Adipocyte (in vitro differentiated cells): ENCODE measurements at places on chromosomes 2 and 18.

DNA sequence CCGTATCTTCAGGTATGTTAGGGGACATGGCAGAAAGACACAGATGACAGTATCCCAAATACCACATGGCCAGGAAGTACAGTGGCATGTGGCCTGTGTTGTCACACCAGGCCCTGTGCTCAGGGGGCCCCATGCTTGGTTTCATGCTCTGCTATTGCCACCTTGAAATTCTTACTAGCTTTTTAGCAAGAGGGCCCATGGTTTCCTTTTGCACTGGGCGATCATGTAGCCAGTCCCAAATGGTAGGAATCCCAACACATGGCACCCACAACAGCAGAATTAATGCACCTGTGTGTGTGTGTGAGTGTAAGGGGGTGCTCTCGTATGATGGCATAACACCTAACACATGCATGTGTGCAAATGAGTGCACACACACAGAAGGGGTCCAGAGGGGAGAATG is 39.2 kb downstream of the MYO7B start:
- DNase-seq: no peak

GRCh38 chr2:33494155-33494779 is 17.8 kb downstream of the RASGRP3 start:
- no peak for DNase-seq

DNA sequence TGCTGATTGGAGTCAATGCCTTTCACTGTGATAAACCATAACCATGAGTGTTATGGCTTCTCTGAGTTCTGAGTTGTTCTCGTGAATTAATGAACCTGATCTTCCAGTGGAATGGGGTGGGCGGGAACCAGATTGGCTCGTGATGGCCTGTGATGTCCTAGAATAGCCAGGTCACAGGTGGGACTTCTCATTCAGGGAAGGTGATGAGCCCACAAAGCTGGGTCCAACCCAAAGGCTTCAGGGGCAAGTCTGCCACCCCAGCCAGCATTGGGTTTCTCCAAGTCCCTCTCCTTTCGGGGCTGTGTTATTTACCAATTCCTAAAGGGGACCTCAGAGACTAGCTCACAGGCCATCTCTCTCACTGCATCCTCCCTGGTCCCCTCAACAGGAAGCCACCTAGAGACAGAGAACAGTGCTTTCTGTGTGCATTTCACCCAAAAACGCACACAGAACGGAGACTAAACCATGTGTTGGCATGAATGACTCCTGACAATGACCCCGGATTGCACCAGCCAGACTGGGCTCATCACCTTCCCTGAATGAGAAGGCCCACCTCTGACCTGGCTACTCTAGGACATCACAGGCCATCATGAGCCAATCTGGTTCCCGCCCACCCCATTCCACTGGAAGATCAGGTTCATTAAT is 85.5 kb downstream of the MALT1 start:
- DNase-seq: no peak

DNA sequence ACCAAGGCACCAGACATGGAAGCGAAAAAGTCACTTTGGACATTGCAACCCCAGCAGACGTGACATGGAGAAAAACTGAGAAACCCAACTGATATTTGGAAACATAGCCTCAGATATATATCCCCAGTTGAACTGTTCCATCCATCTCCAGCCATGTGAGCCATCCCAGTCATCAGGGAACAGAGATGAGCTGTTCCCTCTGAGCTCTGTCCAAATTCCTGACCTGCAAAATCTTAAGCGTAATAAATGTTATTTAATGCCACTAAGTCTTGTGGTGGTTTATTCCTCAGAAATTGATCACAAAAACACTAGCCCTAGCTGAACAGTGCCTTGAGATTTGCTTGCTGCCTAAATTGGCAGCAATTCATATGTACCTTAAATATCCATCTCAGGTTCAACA is 182.8 kb downstream of the NRP2 start:
- no peak for DNase-seq

- peak; percentile 59 for DNase-seq
Measured at GRCh38 chr2:134348239-134348638, 94.4 kb downstream of the MGAT5 start.

DNA sequence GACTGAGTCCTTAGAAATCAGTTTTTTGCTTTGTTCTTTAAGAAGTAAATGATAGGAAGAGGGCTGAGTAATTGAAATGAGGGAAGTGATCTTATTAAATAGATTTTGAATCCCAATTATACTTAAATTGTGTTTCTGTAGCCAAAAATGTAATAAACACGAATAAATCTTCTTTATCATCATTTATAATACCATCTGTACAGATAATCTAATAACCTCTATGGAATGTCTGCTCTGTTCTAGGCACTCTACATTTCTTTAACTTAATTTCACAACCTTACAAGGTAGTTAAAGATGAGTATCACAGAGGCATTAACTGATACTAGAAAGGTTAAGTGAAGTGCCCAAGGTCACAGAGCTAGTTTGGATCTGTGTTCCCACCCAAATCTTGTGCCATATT is 14.3 kb upstream of the SCN2A start:
- DNase-seq: no peak

- DNase-seq: no peak
Measured at GRCh38 chr2:120477831-120478481, 132.0 kb downstream of the INHBB start.

GRCh38 chr2:200385063-200385635 is 78.7 kb downstream of the SPATS2L start:
- DNase-seq: no peak

DNA sequence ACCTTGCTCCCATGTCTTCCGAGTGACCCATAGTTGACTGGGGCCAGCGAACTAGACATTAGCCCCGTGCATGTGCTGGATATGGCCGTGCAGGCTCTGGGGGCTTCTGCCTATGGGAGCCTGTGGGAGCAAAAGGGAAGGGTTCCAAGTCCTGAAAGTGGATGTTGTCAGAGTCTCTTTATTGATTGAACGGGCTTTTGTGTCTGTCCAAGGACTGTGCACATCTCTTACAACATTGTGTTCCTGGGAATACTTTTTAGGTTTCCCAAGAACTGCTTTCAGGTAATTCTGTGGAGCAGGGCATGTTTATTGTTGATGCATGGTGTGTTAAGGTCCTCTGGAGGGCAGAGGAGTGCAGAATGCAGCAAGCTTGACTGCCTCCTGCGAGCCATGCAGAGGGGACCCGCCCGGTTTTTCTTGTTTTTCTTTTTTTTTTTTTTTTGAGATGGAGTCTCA is 5.0 kb downstream of the RNF144A start:
- no peak for DNase-seq

DNA sequence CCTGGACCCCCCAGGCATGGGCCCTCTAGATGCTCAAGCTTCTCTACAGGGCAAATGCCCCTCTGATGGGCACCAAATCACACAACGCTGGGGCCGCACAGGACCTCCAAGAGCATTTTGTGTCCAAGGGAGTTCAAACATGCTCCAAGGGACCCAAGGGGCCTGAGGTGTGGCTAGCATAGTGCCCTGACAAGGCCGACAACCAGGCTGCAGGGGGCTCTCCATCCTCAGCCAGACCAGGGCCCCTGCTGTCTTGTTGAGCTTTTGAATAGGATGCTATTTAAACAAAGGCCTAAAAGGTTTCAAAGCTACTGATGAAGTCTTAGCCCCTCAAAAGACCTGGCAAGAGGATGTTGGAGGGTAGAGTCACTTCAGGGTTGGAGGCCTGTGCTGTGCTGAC is 33.1 kb downstream of the EN1 start:
- DNase-seq: no peak

DNA sequence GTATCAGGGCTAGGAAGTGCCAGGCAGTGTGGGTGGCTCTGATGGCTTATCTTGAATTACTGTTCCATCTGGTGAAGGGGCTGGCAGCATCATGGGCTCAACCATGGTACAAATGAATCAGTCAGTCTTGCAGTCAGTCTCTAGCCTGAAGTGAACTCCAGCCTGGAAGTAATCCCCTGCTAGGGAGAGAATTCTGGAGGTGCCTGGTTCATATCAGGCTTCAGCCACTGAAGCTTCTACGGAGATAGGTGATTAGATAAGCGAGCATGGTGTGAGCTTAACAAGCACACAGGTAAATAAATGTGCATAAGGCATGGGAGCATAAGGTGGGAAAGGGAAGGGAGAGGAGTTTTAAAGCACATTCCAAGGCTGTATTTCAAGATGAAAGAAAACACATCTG is 541.7 kb downstream of the MBD2 start:
- DNase-seq: no peak

DNA sequence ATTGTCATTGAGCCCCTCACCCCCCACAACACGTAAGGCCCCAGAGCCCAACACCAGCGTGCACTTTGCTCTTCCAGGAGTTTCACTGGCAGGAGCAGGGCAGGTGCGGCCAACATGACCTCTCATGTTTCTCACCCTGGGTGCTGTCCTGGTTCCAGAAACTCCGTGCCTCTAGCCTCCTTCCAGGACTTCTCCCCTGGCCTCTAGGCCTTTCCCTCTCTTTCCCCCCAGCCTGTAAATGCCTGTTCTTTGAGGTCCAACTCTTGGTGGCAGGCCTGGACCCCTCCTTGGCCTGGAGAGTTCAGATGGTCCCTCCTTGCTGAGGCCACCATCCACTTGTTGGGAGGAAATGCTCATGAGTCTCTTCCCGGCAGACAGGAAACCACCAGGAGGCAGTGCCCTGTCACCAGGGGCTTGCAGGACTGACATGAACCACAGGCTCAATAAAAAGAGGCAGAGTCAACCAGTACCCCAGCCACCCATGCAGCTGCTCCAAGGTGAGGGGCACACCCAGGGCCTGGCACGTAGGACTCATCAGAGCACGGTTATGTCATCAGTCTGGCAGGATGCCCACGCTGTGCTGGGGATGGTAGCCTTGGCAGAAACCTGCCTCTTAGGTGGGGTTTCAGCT is 1.5 kb downstream of the MALL start:
- DNase-seq: no peak

DNA sequence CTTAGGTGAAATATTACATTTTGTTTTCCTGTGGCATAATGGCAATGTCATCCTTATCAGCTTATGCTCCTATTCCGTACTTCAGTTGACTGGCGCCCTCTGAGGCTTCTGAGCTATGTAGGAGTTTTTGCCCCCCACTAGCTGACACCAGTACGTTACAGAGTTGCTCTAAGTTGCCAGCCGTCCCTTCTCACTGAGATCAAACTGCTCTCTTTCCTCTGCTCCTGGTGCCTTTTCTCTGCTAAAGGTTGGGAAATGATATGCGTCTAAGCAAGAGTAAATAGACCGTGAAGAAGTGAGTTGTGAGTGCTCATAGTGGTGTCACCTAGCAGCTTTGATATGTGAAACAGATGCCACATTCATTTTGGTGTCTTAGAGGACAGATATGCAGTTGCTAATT is 99.2 kb downstream of the RAPGEF4 start:
- no peak for DNase-seq

DNA sequence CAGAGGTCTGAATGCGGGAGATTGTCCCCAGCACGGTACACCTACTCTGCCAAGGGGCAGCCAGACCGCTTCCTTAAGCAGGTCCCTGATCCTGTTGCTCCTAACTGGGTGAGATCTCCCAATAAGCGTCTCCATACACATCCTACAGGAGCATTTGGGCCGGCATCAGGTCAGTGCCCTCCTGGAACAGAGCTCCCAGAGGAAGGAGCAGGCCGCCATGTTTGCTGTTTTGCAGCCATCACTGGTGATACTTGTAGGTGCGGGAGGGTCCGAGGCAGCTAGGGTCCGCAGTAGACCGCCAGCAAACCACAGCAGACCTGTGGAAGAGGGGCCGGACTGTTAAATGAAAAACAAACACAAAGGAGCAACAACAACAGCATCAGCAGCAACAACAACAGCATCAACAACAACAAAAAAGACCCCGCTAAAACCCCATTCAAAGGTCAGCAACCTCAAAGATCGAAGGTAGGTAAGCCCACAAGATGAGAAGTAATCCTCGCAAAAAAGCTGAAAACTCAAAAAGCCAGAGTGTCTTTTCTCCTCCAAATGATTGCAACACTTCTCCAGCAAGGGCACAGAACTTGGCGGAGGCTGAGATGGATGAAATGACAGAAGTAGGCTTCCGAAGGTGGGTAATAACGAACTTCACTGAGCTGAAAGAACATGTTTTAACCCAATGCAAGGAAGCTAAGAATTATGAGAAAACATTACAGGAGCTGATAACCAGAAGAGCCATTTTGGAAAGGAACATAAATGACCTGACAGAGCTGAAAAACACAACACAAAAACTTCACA is 79.0 kb upstream of the CDH7 start:
- no peak for DNase-seq

GRCh38 chr2:123080331-123080730 is 944.8 kb upstream of the CNTNAP5 start:
- no peak for DNase-seq

GRCh38 chr2:216082805-216083204 is 1.1 kb downstream of the TMEM169 start:
- DNase-seq: no peak

- peak; percentile 70 for DNase-seq
Measured at GRCh38 chr2:69033461-69034095, 20.6 kb downstream of the ANTXR1 start.

GRCh38 chr2:5098286-5098685 is 593.9 kb upstream of the SOX11 start:
- no peak for DNase-seq

GRCh38 chr2:120535081-120535480 is 189.1 kb downstream of the INHBB start:
- DNase-seq: no peak

- no peak for DNase-seq
Measured at GRCh38 chr2:239273280-239274234, 127.3 kb downstream of the HDAC4 start.

GRCh38 chr2:15647622-15648590 is 56.2 kb downstream of the DDX1 start:
- DNase-seq: no peak

DNA sequence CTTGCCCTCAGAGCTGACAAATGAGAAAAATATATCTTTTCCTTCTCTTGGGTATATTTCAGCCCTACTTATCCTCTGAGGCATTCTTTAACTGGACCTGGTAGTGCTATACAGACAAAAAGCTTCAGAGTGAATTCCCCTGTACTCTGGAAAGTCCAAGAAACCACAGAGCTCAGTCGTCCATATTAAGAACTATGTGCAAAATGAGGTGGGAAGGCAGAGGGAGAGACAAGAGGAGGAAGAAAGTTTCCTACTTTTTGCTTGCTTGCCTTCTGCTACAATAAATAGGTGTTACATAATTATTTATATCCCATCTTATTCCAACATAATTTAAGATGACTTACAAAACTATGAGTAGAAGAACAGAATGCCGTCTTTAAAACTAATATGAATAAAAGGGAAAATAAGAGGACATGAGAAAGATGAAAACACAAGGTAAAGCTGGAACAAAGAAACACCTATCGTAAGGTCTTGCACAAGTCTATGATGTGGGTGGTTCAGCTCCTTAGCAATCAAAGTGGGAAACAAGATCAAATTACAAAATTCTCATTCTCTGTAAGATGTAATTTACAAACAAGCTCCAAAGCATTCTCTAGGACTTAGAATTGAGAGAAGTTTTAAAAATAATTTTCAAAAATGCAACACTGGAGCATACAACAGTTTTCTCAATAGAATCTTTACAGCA is 97.9 kb downstream of the BAZ2B start:
- no peak for DNase-seq

DNA sequence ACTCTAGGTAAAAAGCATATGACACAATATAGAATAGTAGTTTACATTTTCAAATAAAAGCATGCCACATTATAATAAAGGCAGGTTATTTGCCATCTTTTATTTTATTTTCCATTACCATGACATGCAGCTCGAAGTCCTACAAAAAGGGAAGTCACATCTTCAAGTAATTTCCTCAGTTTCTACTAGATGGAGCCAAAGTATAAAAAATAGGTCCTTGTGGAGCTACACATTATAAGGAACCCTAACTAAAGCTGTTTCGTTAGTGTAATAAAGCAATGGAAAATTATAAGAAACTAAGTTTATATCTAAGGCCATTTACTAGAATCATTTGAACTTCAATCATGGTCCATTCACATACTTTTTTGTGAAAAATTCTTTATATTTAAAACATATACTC is 674.5 kb downstream of the KCNJ3 start:
- peak; percentile 62 for DNase-seq

GRCh38 chr2:51620796-51621195 is 588.9 kb upstream of the NRXN1 start:
- peak; percentile 4 for DNase-seq
